ENCODE measurements at places on chromosomes 4 and X.
A peak's percentile ranks its signal among the peaks of the same experiment; 100 is the strongest.

DNA sequence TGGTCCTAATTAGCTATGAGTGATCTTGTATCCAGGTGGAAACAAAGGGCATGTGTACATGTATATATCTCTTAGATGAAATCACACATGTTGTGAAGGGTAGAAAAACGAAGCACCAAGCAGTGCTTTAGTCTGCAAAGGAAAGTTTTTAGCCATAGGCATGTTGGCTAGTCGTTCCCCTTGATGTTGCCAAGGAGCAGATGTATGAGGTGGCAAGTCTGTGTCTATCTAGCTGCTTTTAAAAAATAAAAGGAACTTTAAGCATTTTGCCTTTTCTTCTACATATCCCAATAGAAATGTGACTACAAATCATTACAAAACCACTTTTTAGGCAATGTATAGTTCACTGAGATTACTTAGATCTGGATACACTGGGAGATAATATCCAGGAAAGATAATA, 63.1 kb downstream of the NSUN7 start:
- DNase-seq = no peak

DNA sequence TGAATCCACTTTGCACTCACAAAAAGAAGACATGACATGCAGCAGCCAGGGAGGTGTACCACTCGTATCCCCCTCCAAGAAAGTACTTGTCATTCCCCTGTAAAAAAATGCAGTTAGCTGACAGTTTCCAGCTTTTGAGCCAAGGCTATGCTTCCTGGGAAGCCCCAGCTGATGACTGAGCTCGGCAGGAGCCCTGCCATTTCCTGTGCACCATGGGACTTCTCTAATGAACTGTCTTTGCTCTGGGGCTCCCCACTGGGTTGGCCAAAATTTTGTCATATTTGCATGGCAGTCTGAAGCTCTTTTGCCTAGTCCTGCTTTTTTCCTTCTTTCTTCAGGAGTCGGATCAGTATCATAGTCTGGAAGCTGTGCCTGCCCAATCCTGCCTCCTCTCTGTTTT, 104.5 kb upstream of the MAOA start:
- DNase-seq = no peak

GRCh38 chr4:108527723-108528122, 92.7 kb upstream of the RPL34 start:
- DNase-seq = peak; percentile 52

GRCh38 chr4:118910221-118910620, 21.6 kb downstream of the SYNPO2 start:
- DNase-seq = no peak

DNA sequence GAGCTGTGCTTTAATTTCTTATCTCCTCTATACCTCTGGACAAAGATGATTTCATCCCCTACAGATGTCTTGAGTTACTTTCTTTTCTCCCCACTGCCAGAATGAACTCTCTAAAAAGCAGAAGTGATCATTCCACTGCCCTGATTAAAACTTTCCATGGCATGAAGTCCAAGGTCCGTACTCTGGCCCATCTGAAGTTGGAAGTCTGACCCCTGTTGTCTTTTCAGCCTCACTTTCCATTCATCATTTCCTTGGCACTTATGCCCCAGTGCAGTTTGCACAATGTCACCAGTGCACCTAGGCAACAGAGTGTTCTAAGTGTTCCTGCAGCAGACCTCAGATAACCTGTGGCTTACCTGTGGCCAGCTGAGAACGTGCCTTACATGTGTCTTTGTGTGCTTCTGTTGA, 242.4 kb downstream of the FRAS1 start:
- no peak for DNase-seq

DNA sequence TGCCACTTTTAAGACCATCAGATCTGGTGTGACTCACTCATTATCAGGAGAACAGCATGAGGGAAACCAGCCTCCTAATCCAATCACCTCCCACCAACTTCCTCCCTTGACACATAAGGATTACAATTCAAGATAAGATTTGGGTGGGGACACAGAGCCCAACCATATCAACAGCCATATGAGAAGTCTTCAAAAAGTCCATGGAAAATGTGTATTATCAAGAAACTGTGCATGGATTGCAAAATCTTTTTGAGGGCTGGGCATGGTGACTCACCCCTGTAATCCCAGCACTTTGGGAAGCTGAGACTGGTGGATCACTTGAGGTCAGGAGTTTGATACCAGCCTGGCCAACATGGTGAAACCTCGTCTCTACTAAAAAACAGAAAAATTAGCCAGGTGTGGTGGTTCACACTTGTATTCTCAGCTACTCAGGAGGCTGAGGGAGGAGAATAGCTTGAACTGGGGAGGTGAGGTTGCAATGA, 17.8 kb upstream of the RPL39 start:
- DNase-seq = no peak

DNA sequence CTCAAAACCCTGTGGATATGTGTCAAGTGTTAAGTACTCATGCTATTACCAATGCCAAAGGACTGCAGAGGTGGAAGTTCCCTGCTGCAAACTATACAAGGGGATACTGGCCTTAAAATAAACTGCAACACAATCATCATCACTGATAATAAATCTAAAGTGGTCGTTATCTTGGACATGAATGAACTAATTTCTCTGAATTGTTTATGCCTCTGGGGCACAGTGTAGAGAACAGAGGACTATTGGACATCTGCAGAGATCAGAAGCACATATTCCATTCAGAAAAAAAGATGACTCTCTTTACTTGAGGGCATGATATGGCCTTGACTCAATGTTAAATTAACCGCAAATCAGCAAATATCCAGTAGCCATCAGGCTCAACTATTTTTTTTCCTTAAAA, 542.6 kb upstream of the IGFBP7 start:
- no peak for DNase-seq

DNA sequence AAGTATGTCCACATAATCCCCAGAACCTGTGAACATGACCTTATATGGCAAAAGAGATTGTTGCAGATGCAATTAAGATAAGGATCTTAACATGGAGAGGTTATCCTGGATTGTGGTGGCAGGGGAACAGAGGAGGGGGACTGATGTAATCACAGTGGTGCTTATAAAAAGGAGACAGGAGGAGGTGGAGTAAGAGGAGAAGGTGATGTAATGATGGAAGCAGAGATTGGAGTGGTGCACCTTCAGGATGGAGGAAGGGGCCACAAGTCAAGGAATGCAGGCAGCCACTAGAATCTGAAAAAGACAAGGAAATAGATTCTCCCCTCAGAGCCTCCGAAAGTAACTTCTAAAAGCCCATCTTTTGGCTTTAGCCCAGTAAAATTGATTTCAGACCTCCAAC, 388.4 kb downstream of the BCOR start:
- no peak for DNase-seq

DNA sequence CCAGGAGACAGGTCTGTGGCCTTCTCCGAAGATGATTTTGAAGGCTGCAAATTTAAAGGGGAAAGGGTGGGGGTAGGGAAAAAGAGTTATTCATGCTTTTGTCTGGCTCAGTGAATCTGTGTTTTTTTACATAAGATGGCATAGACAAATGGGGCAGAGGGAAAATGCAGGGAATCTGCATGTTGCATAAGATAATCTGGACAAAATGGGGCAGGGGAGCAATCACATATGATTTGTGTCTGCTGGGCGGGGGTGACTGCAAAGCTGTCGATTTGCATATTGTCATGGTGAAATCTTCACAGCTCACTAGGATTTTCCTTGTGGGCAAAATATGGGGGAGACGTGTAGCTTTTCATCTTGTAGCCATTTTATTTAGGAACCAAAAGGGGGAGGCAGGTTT, 29.4 kb upstream of the GYG2 start:
- DNase-seq = no peak
